Endothelial cell (in vitro differentiated cells): ENCODE measurements at places on chromosomes 1 and 21.

GRCh38 chr1:64572222-64572900, 102.4 kb downstream of the CACHD1 start:
- no peak for DNase-seq

DNA sequence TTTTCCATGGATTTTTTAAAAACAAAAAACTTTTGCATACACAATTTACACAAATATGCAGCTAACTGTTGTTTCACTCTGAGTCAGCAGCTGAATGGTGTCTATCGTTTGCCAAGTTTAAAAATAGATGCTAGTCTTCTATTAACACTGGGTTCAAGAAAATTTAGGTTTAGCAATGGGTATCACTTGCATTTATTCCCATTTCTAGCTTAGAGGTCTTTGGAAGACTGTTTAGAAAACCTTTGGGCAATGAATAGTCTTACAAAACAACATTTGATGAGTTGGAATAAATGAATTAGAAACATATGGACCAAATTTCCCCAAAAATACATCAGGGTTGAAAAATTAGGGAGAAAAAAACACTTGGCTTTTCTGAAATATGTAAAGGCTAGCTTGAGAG, 165.8 kb downstream of the LYPLAL1 start:
- no peak for DNase-seq

- DNase-seq: no peak
Measured at GRCh38 chr21:32457360-32457840, 44.9 kb downstream of the EVA1C start.

DNA sequence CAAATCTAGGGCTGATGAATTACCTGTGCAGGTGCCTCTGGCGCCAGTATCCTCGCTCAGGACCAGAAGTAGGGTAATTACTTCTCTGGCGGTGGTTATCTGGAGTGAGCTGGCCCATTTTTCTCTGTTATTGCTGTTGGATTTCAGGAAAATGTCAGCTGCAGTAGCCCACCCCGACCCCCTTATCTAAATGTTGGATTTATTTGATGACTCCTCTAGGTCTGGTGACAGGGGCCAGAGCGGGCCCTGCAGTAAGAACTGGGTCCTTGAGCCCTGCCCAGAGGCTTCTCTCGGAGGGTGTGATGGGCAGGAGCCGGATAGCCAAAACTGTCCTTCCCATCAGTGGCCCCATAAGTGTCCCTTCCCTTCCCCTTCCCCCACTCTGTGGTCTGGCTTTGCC, 384.3 kb downstream of the PTPRU start:
- DNase-seq: no peak

GRCh38 chr1:53604291-53604919, 134.6 kb downstream of the GLIS1 start:
- no peak for DNase-seq

DNA sequence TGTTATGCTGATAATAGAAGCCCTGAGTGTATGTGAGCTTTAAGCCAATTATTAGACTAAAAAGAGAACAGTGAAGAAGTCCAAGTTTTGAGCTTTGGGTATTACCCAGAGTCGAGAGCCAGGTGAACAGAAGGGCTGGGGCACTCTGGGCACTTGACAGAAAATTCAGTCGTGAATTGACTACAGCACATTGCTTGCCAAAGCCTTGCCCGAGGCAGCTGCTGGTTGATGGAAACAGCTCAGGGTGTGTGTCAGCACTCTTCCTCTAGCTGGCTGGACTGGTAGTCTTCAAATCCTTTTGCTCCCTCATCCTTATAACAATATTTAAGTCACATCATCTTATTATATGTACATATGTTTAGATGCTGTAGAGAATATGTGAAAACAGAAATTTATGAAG, 21.3 kb downstream of the PDE4B start:
- DNase-seq: no peak
